ENCODE measurements at places on chromosomes 16 and 17.

- no peak for DNase-seq
Measured at GRCh38 chr17:28333083-28333746, 2.1 kb downstream of the IFT20 start.

DNA sequence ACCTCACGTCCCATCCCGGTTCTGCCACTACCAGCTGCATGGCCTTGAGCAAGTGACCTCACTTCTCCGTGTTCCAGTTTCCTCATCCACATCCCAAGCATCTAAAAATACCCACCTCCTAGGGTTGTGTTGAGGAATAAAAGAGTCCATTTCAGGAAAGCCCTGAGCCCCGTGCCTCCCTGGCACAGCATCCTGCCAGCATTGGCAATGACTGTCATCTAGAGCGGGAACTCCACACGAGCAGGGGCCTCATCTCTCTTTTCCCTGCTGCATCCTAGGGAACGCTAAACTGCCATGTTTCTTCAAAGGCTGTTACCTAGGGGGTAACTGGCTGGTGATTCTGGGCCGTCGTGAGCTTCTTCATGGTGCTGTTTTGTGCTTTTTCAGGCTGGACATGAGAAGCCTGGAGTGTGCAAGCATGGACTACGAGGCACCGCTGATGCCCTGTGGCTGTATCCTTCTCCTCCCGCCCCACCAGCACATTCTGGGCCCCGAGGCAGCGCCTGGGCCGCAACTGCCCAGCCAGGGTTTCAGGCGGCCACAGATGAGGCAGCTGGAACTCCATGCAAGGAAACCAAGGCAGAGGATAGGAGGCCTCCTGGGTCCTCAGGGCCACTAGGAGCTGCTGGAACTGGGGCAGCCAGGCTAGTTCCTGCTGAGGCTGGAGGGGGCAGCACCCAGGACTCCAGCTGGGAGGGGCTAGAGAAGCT is 221.4 kb downstream of the KATNIP start:
- DNase-seq, result no peak

DNA sequence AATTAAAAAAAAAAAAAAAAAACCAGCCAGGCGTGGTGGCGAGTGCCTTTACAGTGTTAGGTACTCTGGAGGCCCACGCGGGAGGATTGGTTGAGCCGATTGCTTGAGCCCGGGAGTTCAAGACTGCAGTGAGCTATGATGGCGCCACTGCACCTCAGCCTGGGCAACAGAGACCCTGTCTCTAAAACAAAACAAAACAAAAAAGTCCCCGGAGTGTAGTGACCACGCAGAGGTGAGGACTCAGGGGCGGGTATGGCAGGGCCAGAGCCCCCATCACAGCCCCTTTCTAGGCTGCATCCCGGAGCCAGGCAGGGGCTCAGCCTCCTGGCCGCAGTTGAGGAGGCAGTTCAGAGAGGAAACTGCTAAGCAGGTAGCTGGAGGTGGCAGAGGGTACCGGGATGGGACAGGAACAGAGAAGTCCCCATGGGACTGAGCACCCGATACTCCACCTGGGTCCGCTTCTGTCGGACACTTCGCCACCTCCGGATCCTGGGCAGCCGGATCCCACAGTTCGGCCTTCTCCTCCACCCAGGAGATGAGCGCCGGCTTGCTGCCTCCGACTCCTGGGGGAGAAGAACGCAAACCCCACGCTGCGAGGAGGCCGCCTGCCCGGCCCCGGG is 800 bp downstream of the ZNF747 start:
- DNase-seq, result no peak

- DNase-seq, result no peak
Measured at GRCh38 chr16:74738816-74739215, 35.8 kb downstream of the FA2H start.

- no peak for DNase-seq
Measured at GRCh38 chr17:83009414-83010205, 69.8 kb upstream of the METRNL start.

DNA sequence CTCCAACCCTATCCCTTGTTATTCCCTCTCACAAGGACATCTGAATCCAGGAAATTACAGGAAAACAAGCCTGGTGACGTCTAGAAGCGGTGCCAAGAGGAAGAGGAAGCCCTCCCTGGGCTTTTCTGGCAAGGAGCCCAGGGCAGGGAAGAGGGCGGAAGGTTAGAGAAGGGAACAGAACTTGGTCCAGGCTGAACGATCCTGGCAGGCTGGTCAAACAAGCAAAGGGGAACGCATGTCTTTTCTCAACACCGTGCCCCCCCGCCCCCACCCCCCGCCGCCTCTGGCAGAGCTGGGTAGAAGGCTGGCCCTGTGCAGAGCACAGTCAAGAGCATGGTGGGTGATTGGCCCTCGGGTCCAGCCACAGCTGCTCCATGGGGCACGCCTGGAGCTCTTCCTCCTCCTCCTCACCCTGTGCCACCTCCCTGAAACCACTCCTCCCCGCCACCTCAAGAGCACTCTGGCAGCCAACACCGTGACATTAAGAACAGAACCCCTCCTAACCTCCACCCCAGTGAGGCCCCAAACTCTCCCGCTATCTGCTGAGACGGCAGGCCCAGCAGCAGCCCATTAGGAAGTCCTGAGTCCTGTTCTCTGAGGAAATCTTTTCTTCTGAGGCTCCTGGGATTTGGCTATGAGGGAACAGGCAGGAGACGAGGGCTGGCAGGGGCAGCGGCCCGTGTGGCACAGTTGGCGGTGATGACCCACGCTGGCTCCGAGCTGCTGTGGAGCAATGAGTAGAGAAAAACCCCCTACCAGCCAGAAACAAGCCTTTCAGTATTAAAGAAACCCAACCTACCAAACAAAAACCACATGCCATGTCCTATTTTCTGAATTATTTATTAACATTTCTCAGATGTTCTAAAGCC is 7.3 kb downstream of the C16orf86 start:
- no peak for DNase-seq

Measured in NCI-H510A (cell line).